Caki2 (cell line): ENCODE measurements at places on chromosomes 2 and 18. TPM values are rescaled to one million over a fixed set of nuclear protein-coding genes. Genes with fewer than 3 reads are reported as not detected.

- no peak for DNase-seq
Measured at GRCh38 chr2:206217166-206217565, 57.3 kb upstream of the ZDBF2 start.

DNA sequence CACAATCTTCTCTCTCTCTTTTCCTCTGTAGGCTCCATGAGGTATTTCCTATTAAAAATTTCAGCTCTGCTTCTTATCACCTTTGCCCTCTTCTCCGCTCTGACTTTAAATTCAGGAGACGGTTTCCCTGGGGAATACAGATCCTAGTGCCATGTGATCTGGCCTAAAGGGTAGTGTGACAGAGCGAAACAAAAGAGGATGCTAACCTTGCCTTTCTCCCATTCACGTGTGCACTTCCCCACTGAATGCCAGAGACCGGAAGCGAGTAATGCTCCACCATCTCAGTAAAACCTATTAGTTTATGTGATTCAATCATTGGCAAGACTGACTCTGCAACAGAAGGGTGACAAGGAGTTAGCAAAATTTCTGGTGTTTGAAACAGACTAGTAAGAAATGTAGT lies 358.3 kb downstream of the ZNF521 start:
- no peak for DNase-seq

DNA sequence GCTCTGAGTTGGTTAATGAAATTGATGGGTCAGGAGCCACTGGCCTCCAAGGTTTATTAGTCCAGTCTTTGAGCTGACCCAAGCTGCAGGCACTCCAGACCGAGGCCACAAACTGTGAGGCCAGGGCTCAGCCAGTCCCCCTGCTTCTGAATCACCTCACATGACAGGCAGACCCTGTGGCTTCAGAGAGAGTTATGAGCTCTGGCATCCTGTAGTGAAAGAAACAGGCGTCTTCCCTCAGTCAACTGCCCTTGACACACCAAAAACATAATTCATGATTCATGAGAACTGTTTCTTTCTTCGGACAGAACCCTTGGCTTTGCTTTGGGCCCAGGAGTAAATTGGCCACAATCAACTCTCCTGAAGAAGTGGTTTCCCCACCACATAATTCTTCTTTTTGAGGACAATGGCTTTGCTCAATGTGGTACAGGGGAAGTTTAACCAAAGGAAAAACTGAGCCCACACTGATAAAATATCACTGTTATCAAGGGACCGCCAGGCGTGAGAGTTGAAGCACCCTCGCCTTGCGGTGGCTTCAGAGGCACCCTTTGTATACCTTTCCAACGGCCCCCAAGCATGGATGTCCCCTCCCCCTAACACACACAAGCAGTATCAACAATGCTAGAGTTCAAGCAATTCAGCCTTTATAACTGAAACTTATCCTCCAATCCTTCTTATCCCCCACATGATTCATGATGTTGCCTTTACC lies 226.9 kb downstream of the CYRIA start:
- no peak for DNase-seq

GRCh38 chr2:122705746-122706145 lies 950.3 kb downstream of the TSN start:
- DNase-seq: peak; percentile 36

- DNase-seq: no peak
Measured at GRCh38 chr2:150134223-150134857, 353.1 kb downstream of the RND3 start.

DNA sequence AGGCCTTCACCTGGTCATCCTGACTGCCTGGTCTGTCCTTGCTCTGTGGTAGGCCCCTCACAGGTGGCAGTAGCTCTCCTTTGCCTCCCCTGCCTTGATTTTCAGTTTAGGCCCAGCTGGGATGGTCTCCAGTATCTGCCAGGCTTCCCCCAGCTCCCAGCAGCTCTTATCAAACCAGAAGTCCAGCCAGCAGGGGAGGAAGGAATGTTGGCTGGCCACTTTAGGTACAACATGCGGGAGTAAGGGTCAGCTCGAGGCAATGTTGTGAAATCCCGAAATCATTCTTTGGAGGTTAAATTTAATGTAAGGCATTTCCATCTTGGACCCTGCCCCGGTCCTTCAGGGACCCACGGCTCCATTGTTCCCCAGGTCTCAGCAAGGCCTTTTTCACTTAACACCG lies 16.8 kb downstream of the ATP6V1C2 start:
- no peak for DNase-seq

GRCh38 chr18:11874676-11875075 lies 23.5 kb downstream of the CHMP1B start:
- no peak for DNase-seq

- no peak for DNase-seq
Measured at GRCh38 chr2:74238879-74239278, 40.5 kb downstream of the MTHFD2 start.

DNA sequence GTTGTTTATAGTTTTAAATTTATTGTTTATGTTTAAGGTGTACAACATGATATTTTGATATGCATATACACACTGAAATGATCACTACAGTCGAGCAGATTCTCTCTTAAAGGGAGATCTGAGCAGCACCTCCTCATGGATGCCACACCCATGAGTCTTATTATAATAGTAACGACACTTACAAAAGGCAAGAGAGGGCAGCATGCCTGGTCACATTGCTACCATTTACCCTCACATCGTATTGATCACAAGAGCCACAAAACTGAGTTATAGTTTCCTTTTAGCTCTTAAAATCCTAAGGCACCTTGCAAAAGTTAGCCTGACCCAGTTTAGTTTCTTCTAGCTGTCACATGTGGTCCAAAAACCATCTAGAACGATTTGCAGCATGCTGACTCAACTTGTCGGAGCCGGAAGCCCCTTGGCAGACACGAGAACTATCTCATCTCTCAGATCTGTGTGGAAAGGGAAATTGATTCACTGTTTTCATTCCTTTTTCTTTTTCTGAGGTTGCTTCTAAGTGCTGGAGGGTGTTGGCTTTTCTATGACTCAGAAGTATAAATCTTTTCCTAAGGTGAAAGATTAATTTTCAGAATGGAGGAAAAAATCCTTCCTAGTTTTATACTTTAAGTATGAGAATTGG lies 85.3 kb downstream of the CDC42EP3 start:
- peak; percentile 84 for DNase-seq

- peak; percentile 37 for DNase-seq
Measured at GRCh38 chr2:164839914-164840457, 1.6 kb downstream of the COBLL1 start.

- DNase-seq: no peak
Measured at GRCh38 chr2:88165332-88166003, 4.7 kb upstream of the THNSL2 start.

DNA sequence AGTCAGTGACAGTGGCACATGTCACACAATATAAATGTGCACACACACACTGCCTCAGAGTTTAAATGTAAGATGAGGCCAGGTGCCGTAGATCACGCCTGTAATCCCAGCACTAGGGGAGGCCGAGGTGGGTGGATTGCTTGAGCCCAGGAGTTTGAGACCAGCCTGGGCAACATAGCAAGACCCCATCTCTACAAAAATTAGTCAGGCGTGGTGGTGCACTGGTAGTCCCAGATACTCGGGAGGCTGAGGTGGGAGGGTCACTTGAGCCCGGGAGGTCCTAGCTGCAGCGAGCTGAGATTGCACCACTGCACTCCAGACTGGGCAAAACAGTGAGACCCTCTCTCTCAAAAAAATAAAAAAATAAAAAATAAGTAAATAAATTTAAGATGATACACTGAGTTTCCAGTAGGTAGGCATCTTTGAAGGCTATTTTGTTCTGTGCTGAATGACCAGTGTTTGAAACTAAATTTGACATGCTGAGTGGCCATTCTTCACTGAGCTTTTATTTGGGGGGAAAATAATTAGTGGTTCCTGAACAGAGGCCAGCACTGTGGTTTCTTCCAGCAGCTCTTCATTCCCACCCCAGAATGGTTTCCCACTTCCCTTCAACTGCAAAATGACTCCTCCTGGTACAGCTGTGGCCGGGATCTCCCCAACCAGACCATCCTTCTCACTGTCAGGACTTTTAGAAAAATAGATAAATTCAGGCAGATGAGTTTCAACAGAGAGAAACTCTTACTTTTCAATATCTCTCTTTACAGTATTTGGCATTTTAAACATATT lies 44.9 kb downstream of the PSMG2 start:
- no peak for DNase-seq

DNA sequence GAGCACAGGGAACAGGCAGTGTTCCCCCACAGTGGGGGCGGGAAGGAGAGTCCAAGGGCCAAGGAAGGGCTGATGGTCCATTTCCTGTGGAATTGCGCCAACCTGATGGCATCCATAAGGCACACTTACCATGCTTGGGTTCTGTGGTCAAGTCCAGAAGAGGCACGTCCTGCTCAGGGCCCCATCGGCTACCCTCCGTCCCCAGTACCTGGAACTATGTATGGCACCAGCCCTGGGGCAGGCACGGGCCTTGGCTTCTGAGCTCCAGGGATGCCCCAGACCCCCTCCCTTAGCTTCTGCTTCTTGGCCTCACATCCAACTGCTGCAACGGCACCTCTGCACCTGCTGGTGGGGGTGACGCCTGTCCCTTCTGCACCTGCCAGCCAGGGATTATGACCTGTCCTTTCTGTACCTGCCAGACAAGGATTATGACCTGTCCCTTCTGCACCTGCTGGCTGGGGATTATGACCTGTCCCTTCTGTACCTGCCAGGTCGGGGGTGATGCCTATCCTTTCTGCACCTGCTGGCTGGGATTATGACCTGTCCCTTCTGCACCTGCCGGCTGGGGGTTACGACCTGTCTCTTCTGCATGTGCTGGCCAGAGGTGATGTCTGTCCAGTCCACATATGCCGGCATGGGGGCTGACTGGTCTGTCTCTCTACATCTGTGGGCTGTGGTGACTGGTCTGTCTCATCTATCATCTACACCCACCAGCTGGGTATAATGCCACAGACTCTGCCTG lies 45.4 kb upstream of the SNTG2 start:
- no peak for DNase-seq

GRCh38 chr2:129730979-129731378 lies 248.5 kb upstream of the RAB6C start:
- no peak for DNase-seq

GRCh38 chr18:3623769-3624545 lies 174.0 kb downstream of the TGIF1 start:
- DNase-seq: peak; percentile 100

- DNase-seq: no peak
Measured at GRCh38 chr2:141513853-141514252, 617.0 kb downstream of the LRP1B start.

Gene RFX8
- not detected in 2 replicates for total RNA-seq

Gene CHRNG
- total RNA-seq: not detected in 2 replicates

Gene PRKAG3
- total RNA-seq: not detected in 2 replicates

Gene CKAP2L
- total RNA-seq: 14.0 and 15.3 TPM in 2 replicates

Gene CFC1
- not detected in 2 replicates for total RNA-seq

Gene ANO7
- total RNA-seq: 1.1 TPM in 1 of 2 replicates, not detected in the other

Gene EFR3B
- 0.71 and 6.7 TPM in 2 replicates for total RNA-seq

Gene SMIM21
- not detected in 2 replicates for total RNA-seq

Gene PGAP1
- total RNA-seq: 1.5 and 1.8 TPM in 2 replicates

Gene GNLY
- total RNA-seq: not detected in 2 replicates
